ENCODE measurements at places on chromosomes 1 and 21.

GRCh38 chr1:13864760-13865159 is 164.8 kb downstream of the PRDM2 start:
- no peak for DNase-seq

- no peak for DNase-seq
Observed at GRCh38 chr1:17653276-17653675, 101.9 kb upstream of the ACTL8 start.

- DNase-seq = no peak
Observed at GRCh38 chr21:32426592-32427051, 14.1 kb downstream of the EVA1C start.

DNA sequence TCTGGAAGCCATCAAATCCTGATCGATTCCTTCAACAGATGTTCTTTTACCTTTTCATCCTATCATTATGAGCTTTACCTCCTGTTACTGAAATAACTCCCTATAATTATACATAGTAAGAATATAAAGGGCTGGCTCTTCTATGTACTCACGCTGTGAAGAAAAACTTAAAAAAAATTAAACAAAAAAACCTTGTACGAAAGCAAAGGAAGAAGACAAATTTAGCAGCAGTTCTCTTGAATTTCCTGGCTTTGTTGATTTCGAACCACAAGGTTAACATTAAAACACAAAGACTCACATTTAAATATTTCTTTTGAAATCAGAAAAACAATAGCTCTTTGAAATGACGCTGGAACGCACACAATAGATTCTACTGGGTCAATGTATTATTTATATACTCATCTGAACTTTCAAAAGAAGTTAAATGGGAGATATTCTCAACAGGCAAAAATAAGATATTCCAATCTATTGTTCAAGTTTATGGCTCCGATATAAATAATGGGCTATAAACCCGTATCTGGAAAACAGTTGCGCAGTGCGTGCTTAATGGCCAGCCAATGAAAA is 13.6 kb upstream of the SPEN start:
- no peak for DNase-seq

GRCh38 chr1:42676534-42677087 is 5.6 kb upstream of the YBX1 start:
- DNase-seq = no peak

DNA sequence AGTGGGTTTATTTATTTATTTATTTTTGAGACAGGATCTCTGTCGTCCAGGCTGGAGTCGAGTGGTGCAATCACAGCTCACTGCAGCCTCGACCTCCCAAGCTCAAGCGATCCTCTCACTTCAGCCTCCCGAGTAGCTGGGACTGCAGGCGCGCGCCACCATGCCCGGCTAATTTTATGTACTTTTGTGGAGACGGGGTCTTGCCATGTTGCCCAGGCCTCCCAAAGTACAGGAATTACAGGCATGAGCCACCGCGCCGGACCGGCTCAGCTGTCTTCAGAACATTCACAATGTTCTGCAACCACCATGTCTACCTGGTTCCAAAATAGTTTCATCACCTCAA is 406 bp upstream of the DNAJC8 start:
- DNase-seq = no peak

DNA sequence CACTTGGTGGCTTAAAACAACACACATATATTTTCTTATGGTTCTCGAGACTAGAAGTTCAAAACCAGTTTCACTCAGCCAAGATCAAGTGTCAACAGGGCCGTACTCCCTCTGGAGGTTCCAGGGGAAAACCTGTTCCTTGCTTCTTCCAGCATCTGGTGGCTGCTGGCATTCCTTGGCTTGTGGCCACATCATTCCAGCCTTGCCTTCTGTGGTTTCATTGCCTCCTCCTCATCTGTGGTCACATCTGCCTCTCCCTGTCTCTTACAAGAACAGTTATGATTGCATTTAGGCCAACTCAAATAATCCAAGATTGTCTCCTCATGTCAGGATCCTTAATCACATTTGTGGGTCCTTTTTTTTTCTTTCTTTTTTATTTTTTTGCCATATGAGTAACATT is 240.7 kb upstream of the HOOK1 start:
- no peak for DNase-seq
